ENCODE measurements at places on chromosomes 16 and 17.
A peak's percentile ranks its signal among the peaks of the same experiment; 100 is the strongest.

GRCh38 chr16:19980632-19981265 is 92.9 kb downstream of the GPR139 start:
- no peak for DNase-seq

DNA sequence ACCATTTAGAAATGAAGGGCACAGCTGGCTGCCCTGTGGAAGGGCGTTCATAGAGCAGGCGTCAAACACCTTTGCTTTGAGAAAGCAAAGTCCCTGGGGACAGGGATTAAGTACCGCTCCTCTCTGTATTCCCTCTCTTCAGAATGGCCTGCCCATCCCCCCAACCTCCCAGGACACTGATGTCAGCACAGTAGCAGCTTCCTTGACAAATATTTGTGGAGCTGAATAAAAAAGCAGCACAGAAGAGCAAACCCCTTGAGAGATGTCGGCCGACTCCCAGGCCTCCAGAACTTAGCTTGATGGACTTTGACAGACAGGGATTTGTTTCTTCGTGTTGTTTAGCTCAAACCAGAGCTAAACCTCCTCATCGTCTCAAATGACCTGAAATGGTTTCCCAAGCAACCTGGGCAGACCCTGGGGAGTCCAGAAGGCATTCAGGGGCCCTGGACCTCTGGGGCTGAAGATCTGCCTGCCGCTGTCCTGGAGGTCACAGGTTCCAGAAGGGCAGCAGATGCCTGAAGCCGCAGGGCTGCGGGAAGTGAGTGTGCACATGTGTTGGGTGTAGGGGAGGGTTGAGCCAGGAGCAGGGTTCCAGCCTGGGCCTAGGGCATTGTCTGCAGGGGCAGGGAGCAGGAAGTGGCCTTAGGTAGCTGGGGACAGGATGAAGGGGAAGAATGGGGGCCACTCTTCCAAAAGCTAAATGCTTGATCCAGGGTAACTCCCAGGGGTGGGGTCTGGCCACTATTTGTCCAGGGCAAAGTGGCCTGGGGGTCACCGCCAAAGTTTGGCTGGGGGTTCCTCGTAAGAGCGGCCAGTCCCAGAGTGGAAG is 42.3 kb upstream of the NKD1 start:
- no peak for DNase-seq

DNA sequence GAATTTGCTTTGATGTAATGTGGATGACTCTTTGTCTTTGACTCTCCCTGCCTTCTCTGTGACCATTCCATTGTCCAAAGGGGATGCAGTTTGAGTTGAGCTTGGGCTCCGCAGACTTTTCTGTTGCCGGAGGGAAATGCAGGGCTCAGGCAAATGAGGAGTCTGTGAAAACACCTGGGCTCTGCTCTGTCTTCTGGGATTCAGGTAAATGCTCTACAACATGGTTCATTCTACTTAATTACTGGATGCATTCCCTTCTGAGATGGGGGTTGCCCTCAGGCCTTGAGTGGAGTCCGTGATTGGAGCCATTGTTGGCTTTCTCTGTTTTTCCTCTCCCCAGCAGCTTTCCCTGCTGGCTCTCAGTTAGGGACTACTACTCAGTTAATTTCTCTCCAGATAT is 26.4 kb upstream of the SPNS2 start:
- no peak for DNase-seq

GRCh38 chr16:57446531-57447185 is 527 bp downstream of the CIAPIN1 start:
- DNase-seq: no peak

DNA sequence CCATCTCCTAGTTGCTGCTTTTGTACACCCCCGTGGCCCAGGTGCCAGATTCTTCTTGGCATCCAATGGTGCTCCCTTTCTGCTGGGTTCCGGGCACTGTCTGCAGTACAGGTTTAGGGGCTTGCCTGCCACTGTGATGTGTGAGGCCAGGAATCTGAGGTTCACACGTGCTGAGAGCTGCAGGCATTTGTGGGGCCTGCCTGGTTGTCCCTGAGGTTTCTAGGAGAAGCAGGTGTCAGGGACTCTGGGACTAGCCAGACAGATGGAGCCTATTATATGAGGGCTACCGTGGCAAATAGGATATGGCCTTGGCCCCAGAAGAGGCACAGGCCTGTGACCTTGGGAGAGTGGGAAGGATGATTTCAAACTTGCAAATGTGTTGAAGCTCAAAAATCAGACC is 29.3 kb downstream of the NDEL1 start:
- DNase-seq: no peak

DNA sequence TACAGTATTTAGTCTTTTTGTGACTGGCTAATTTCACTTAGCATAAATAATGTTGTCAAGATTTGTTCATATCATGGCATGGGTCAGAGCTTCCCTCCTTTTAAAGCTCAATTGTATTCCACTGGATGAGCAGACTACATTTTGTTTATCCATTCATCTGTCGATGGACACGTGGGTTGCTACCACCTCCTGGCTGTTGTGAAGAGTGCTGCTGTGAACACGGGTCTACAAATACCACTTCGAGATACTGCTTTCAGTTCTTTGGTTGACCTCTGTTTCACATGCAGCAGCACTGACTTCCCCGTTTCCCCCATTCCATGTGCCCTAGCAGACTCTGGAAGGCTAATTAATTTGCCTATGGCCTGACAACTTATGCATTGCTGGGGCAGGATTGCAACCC is 285.4 kb downstream of the SHISA9 start:
- no peak for DNase-seq

DNA sequence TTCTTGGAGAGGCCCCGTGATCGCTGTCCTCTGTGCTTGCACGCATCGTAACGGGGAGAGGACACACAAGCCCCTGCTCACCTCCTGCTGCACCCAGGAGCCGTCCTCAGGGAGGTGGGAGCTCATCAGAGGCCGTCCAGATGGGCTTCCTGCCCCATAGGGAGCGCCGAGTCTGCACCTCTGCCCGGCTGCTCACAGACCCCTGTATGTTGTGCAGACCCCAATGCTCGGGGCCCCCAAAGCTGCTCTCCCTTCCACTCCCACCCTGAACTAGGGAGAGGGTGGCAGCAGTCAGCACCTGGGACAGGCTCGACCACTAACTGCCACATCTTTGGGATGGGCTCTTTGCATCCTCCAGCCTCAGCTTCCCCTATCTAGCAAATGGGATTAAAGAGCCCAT is 4.4 kb upstream of the ZNF469 start:
- no peak for DNase-seq

GRCh38 chr17:19372439-19372838 is 5.9 kb upstream of the MAPK7 start:
- no peak for DNase-seq

- DNase-seq: no peak
Measured at GRCh38 chr17:65324611-65325342, 187.6 kb downstream of the RGS9 start.

GRCh38 chr16:25317732-25318316 is 60.2 kb upstream of the ZKSCAN2 start:
- DNase-seq: no peak

- DNase-seq: no peak
Measured at GRCh38 chr17:50634224-50634914, at the start of gene ABCC3. TSS of gene ABCC3 (plus strand) at chr17:50634881. CDS start at chr17:50634937, 56 bp downstream.

GRCh38 chr16:2964475-2965336 is 631 bp downstream of the KREMEN2 start:
- DNase-seq: peak; percentile 59

- DNase-seq: no peak
Measured at GRCh38 chr17:69428252-69428980, 13.9 kb downstream of the MAP2K6 start.

DNA sequence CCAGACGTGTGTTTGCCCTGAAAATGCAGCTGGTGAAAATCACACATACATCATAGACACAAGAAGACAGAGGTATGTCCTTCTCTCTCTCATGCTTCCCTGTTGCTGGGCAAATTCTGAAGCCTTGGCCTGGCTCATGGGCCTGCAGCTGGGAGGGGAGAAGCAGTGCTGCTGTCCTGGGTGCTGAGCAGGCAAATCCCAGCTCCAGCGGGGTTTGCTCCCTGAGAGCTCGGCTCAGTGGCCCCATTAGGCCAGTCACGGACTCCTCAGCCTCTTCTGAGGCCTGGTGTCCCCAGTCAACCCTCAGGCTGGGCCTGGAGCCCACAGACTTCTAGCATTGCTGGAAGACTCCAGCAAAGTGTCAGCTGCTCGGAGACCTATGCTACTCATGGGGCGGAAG is 11.7 kb downstream of the RHBDL3 start:
- no peak for DNase-seq

GRCh38 chr17:51004249-51004648 is 116.4 kb downstream of the SPAG9 start:
- DNase-seq: no peak

DNA sequence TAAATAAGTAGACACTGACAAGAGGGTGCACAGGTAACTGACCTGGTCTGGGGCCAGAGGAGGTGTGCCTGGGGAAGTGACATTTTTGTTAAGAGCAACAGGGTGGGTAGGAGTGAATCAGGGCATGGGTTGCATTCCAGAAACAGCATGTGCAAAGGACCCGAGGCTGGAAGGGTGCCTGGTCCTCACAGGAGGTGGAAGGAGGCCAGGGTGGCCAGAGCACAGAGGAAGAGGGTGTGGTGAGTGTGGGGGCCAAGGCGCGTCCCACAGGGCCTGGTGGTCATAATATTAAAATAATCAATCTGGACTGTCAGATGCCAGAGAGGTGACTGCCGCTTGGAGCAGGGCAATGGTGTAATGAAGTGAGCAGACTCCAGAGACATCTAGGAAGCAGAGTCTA is 14.3 kb downstream of the ARHGAP23 start:
- DNase-seq: no peak

- no peak for DNase-seq
Measured at GRCh38 chr17:77174928-77175661, 34.3 kb downstream of the SEC14L1 start.

- no peak for DNase-seq
Measured at GRCh38 chr17:82791532-82791931, 39.7 kb downstream of the TBCD start.

- no peak for DNase-seq
Measured at GRCh38 chr17:6775871-6776405, at the start of gene FBXO39. TSS of gene FBXO39 (plus strand) at chr17:6776215. CDS start at chr17:6779869, 3,654 bp downstream.

DNA sequence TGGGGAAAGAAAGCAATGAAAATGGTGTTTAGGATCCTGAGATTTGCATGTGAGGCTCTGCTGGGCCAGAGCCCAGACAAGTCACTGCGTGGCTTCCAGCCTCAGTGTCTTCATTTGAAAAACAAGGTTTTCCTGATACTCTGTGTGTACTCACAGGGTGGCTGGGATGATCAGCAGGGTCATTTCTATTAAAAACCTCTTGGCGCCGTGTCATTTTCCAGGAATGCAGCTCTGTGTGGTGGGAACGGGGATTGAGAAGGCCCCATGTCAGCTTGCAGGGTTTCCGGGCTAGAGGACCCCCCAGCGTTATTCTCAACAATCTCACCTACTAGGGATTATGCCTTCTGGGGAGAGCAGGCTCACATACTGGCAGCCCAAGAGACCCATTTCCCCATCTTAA is 73.5 kb downstream of the FOXL1 start:
- DNase-seq: no peak

GRCh38 chr16:88941913-88942909 is 34.8 kb downstream of the CBFA2T3 start:
- peak; percentile 76 for DNase-seq

DNA sequence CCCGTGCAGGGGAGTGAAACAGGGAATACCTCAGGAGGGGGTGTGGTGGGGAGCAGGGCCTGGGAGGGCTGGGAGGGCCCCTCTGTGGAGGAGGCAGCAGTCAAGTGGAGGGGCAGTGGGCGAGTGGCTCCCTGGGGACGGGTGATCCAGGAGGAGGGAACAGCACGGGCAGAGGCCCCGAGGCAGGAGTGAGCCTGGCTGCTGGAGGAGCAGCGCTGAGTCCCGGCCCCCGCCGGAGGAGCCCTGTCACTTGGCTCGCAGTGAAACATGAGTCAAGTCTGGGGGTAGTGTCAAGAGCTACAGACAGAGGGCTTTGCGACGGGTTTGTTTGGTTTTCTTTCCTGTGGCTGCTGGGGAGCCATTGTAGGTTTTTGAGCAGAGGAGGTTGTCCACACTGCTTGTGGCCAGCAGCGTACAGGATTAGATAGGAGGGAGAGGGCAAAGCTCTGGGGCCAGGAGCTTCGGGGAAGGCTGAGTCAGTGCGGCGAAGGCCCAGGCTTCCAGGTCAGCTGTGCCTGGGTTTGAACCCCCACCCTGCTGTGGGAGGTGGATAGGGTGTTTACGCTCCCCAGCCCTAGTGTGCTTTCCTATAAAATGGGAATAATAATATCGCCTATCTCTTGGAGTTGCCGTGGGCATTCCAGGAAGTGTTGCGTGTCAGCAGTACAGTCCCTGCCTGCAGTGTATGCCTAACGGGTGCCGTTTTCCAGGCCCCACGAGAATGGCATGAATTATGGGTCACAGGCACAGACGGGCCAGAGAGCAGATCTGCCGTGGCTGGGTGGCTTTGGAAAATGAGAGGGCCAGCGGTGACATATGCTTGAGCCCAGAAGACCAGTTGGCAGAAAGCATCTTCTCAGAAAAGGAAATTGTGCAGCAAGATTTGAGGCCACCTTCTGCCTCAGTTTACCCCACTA is 115.9 kb upstream of the CIBAR2 start:
- no peak for DNase-seq

GRCh38 chr17:27576477-27577083 is 54.4 kb upstream of the LGALS9 start:
- no peak for DNase-seq

DNA sequence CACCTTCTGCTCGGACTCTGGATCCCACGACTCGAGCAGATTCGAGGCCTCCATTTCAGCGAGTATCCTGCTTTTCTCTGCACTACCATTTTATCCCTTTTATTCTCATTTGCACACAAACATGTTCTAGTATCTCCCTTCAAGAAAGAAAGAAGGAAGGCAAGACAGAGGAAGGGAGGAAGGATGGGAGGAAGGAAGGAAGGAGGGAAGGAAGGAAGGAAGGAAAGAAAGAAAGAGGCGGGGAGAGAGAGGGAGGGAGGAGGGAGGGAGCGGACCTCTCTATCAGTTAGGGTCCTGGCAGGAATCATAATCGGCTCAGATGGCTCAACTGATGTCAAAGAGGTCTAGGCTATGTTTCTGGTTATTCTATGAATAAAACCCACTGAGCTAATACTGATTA is 10.3 kb upstream of the KSR1 start:
- DNase-seq: no peak

GRCh38 chr17:61065263-61065773 is 334.3 kb upstream of the TBX2 start:
- no peak for DNase-seq

GRCh38 chr16:89256651-89257254 is 39.2 kb downstream of the ZNF778 start:
- no peak for DNase-seq

GRCh38 chr17:29007860-29008455 is 2.1 kb upstream of the SEZ6 start:
- DNase-seq: no peak

- DNase-seq: no peak
Measured at GRCh38 chr17:31843070-31843745, 15.8 kb downstream of the COPRS start.

- no peak for DNase-seq
Measured at GRCh38 chr16:81151648-81152310, 55.6 kb upstream of the GCSH start.

DNA sequence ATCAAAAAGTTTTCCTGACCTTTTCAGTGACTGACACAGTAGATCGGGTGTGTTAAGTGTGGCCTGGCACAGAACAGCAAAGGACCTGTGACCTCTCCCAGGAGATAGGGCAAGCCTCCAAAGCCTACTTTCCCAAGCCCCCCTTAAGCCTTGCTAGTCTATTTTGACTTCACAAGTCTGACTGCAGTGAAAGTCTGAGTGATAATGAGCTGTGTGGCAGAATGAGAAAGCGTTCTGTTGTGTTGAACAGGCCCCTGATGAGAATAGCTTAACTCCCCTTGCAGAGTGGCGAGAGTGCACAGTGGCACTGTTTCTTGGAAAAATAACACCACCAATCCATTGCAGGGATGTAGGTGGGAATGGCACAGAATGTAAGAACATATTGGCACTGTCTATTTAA is 32.8 kb downstream of the MMD start:
- DNase-seq: no peak

Data from DND-41 (cell line).